ENCODE measurements at places on chromosomes 16 and 17.

DNA sequence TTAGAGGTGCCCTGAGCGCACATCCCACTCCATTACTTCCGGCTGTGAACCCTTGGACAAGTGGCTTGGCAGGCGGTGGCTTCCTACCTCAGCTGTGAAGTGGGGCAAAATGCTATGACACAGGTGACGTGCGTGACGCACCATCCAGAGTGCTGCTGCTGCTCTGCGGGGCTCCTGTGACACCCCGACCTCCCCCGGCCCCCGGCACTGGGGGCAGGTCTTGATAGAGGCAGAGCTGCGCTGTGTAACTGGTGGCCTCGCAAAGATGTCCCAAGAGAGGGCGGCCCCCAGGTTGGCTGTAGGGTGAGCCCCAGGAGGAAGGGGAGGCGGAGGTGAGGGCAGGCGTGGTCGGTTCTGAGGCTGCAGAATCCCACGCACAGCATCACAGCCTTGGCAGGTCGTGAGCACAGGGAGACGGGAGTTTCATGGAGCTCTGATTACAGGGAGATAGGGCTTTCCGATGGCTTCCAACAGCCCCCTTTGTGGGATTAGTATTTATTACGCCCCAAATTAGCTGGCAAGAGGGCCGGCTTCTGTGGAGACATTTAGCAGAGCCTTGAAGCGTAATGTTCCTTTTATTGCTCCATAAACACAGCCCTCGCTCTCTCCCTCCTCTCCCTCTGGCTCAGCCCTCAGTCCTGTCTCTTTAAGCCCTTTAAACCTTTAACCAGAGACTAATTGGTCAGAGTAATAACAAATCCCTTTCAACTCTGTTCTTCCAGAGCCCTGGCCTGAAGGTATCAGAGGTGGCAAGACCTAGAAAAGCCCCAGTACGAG lies 328.1 kb downstream of the C16orf95 start:
- DNase-seq, result no peak

DNA sequence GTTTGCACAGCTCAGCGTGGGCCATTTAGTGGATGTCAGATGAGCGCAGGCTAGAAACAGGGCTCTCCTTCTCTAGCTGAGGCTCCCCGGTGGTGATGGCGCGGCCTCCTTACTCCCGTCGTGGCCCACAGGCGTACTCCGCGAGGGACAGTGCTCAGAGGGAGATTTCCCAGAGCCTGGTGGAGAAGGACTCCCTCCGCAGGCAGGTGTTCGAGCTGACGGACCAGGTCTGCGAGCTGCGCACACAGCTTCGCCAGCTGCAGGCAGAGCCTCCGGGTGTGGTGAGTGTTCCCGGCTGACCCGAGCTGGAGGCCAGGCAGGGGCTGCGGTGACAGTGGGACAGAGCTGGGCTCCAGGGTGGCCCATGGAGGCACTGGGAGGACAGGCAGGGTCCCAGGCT lies 21.4 kb downstream of the CARD14 start:
- DNase-seq, result no peak

GRCh38 chr16:3881499-3881990 lies 1.0 kb upstream of the CREBBP start:
- DNase-seq, result no peak

DNA sequence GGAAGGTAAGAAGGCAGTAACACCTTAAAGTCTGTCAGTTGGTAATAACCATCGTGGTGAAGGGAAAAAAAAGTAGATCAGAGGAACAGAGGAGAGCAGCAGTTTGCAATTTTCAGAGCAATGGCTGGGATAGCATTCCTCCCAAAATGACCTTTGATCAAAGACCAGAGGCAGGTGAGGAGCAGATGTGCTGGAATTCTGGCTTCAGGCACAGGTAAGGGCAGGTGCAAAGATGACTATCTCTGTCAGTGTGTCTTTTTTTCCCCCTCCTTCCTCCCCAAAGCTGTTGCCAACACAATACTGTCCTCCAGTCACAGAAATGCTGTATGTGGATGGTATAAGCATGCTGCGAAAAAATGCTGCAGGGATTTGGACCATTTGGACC lies 166.7 kb downstream of the XYLT1 start:
- no peak for DNase-seq

GRCh38 chr16:65981057-65981456 lies 385.4 kb upstream of the CDH5 start:
- no peak for DNase-seq

GRCh38 chr17:68356949-68357455 lies 65.7 kb downstream of the ARSG start:
- DNase-seq, result no peak

GRCh38 chr17:61413661-61414126 lies 14.1 kb downstream of the TBX2 start:
- DNase-seq, result no peak

GRCh38 chr17:67436233-67436632 lies 59.2 kb downstream of the PITPNC1 start:
- no peak for DNase-seq

Data from left renal cortex interstitium (tissue), 4 donors.